NCI-H2171 (cell line): ENCODE measurements at places on chromosomes 6 and 20.

GRCh38 chr20:56453352-56453751 is 15.1 kb upstream of the RTF2 start:
- DNase-seq, result no peak

DNA sequence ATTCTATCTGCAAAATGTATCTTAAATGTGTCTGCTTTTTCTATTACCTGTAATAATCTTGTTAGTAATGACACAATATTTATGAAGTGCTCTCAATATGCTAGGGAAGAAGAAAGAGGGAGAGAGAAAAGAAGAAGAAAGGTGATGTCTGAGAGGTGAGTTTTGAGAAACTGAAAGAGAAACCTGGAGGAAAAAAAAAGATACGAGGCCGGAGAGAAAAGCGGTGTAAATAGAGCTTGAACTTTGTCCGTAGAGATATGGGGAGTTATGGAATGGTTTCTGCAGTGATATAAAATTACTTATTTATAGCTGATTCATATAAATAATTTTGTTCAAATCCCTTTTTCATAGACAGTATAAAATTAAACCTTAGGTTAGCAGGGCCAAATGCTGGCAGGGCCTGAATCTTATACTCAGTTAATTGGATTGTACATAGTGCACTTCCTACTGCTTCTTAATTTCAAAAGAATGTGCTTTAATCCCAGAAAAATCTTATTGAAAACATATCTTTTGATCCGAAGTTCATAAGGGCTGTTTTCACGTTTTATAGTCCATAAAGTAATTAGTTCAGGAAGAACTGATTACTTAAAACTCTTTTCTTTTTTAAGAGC is 43.0 kb downstream of the MYB start:
- no peak for DNase-seq

DNA sequence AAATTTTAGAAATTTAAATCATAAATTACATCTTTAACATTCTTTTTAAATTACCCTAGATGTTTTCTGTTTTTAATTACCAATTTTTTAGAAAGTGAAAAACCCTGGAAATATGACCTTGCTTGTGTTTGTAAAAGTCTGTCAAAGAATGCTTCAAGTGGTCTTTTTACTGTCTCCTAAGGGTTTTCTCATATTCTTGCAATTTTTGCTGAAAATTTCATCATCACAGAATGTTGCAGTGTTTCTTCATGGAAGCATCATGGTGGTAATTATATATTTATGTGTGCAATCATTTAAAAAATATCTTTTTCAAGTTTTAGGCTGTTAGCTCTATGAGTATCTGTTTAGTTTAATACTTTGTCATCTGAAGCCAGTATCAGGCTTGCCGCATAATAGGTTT is 178.2 kb downstream of the HDGFL1 start:
- no peak for DNase-seq

DNA sequence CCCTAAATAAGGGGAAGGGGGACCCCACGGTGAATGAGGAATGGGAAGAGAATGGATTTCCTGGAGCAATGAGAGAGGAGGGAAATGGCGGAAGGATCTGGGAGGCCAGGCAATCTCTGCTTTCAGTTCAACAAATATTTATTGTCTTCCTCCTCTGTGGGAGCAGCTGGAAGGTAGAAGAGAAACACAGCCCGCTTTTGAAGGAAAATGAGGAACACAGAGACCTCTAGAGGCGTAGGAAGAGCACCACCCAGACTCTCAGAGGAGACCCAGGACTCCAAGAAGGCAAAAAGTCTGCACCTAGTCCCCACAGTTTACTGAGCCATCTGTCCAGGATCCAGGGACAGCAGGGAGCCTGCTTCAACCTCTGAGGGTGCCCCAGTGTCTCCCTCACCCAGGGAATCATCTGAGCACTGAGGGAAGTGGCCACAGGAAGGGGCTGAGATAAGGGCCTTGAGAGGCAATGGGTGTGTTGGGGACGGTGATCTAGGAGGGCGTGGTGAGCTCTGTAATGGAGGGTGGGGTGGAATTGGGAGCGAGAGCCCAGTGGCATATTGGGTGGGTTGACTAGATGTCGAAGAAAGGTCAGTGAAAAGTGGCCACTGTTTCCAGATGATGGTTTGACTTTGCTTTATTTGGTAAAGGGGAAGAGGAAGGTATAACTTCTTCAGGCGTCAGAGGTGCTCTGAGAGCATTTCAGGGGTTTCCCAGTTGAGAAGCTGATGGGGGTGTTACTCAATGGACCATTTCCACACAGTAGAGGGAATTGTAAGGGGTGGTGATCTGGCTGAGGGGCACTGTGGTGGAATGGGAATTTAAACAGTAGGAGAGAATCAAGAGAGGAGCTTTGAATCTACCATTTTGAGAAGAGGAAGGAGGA is 610 bp downstream of the PSORS1C1 start:
- no peak for DNase-seq

GRCh38 chr20:61371501-61372136 is 119.6 kb downstream of the CDH4 start:
- DNase-seq, result no peak

- DNase-seq, result peak; percentile 100
Measured at GRCh38 chr20:31603822-31604566, 1.1 kb upstream of the ID1 start.
